ENCODE measurements at places on chromosomes 13 and 19.

- peak; percentile 64 for DNase-seq
These were observed 8.1 kb upstream of the SDHAF1 start for GRCh38 chr19:35986664-35987570.

GRCh38 chr19:22515435-22515834, 93.3 kb upstream of the ZNF98 start:
- DNase-seq: no peak

DNA sequence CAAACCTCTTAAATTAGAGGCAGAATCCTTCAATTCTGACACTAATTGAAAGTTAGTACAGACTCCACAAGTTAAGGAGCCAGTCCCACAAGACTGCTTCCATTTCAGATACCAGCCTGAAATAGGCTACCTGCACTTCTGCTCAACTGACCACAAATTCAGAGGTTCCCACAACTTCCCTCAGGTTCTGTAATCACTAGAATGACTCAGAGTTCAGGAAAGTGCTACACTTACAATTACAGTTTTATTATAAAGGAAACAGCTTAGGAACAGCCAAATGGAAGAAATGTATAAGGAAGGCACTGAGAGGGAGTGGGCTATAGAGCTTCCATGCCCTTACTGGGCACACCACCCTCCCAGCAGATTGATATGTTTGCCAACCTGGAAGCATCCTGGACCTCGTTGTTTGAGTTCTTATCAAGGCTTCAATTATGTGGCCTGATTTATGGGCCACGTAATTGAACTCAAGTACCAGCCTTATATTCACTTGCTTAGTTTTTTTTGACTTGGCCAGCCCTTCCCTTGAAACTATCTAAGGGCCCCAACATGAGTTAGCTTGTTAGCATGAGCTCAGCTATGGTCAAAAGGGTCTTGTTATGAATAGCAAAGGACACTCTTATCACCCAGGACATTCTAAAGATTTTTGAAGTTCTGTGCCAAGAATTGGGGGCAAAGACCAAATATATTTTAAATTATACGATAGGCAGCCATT, 25.9 kb downstream of the NBEA start:
- no peak for DNase-seq

- DNase-seq: no peak
These were observed 85.3 kb downstream of the FLT1 start for GRCh38 chr13:28409648-28410047.

DNA sequence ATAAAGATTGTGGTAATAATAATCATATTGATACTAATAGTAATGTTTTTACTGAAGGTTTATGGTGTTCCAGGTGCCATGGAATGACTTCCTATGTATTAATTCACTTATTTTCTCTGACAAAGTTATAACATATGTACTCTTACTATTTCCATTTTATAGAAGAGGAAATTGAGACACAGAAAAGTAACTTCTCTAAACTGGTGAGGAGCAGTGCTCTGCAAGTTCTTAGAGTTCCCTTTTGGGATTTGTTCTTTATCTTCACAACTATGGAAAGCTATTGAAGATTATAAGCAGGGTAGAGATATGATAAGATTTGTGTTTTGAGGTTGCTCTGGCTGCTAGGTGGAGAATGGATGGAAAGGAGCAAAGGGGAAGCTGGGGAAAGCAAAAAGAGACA, 83.9 kb upstream of the OLFM4 start:
- DNase-seq: no peak

DNA sequence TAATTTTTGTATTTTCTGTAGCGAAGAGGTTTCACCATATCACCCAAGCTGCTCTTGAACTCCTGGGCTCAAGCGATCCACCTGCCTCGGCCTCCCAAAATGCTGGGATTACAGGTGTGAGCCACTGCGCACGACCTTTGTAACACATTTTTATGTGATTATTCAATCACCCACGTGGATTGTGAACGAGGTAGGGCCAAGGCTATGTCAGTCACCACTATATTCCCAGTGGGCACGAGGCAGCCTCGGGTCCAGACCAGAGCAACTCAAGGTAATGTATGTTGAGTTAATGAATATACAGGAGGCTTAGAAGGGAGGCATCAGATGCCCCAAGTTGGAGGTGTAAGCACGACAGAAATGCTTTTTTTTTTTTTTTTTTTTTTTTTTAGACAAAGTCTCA, 8.9 kb downstream of the PTGIR start:
- DNase-seq: no peak

GRCh38 chr13:21670006-21670882, 629 bp upstream of the FGF9 start:
- DNase-seq: peak; percentile 81

- peak; percentile 61 for DNase-seq
These were observed 6.6 kb downstream of the EML2 start for GRCh38 chr19:45632468-45633196.

- DNase-seq: no peak
These were observed 333.2 kb downstream of the FOXO1 start for GRCh38 chr13:40333226-40333625.

DNA sequence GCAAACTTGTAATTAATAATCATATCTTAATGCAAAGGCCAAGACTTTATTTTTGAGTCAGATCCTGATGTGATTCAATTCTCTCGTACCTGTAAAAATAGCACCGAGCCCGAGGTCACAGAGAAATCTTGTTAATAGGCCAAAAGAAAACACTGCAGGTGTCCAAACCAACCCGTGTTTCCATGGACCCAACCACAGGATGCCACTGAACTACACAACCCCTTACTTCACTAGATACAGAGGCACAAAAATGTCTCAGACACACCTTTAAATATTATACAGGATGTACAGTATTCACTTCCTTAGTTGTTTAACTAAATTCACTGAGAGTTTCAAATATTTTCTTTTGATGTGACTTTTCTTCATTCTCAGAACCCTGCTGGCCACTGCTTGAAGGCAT, 530.9 kb downstream of the MYO16 start:
- DNase-seq: no peak

DNA sequence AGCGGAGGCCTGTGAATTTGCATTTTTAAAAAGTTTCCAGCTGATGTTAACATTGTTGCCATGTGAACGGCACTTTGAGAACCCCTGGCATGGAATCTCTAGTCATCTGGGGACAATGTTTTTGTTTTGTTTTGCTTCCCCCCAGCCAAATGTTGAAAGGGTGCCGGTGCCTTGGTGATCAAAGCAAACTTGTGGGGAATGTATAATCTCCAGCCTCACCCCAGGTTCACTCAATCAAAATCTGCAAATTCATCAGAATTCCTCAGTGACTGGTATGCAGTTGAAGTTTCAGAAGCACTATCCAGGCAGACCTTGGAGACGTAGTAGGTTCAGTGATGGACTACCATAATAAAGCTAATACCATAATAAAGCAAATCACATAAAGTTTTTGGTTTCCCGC, 428.7 kb downstream of the MYO16 start:
- DNase-seq: no peak

DNA sequence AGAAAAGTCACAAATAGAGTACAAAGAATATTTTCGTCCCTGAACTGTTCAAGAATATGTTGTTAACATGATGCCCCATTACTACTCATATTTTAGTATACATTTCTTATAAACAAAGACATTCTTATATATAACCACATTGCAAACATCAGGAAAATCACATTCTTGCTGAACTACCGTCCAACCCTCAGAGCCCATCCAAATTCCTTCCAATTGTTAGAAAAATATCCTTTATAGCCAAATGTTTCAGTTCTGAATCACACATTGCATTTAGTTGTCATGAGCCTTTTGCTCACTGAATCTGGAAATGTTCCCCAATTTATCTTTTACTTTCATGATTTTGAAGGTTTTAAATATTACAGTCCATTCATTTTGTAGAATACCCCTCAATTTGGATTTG, 467.8 kb upstream of the ARGLU1 start:
- no peak for DNase-seq

GRCh38 chr13:41627425-41627824, 170.1 kb downstream of the RGCC start:
- DNase-seq: no peak

GRCh38 chr13:29922281-29922821, 71.9 kb upstream of the UBL3 start:
- no peak for DNase-seq

DNA sequence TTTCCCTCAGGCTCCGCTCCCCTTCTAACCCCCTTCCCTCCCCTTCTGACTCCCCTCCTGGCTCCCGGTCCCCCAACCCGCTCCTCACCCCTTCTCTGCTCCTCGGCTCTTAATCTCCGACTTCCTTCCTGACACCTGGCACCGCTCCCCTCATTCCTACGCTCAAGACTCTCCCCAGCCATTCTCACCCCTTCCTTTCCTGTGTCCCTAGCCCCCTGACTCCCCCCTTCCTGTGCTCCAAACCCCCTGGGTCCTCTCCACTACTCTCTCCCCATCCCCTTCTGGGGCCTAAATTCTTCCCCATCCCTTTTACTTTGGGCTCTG, 658 bp downstream of the CLPP start:
- DNase-seq: no peak

DNA sequence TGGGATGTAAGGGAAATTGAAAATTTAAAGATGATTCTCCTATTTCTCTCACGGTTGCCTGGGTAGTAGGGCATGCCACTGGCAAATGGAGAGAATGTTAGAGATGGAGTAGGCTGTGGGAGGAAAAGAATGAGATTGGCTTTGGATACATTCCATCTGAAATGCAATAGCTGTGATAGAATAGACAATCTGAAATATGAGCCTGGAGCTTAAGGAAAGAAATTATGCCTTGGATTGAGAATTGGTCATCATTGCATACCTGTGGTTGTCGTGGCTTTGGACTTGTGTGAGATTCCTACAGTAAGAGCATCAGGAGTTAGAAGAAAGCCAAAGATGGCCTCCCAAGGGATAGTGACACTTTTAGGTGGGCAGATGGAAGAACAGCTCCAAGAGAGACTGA, 305.1 kb upstream of the SLC10A2 start:
- DNase-seq: no peak

- no peak for DNase-seq
These were observed 4.2 kb downstream of the MISP start for GRCh38 chr19:755063-755462.

DNA sequence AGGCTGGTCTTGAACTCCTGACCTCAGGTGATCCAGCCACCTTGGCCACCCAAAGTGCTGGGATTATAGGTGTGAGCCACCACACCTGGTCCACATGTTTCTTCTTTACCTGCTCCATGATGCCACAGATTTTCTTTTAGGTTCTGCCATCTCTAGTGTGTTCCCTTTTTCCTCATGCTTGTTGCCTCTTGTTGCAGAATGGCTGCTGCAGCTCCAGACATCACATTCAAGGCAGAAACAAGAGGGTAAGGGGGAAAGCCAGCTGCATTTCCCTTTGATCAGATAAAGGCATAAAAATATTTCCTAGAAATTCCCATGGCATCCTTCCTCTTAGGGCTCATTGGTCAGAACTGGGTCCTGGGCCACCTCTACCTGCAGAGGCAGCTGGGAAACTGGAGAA, 12.3 kb upstream of the CCDC124 start:
- DNase-seq: no peak

- DNase-seq: peak; percentile 29
These were observed 64.3 kb downstream of the TM9SF2 start for GRCh38 chr13:99565478-99566124.

- DNase-seq: no peak
These were observed 7.2 kb downstream of the PPP1R37 start for GRCh38 chr19:45100201-45100600.

DNA sequence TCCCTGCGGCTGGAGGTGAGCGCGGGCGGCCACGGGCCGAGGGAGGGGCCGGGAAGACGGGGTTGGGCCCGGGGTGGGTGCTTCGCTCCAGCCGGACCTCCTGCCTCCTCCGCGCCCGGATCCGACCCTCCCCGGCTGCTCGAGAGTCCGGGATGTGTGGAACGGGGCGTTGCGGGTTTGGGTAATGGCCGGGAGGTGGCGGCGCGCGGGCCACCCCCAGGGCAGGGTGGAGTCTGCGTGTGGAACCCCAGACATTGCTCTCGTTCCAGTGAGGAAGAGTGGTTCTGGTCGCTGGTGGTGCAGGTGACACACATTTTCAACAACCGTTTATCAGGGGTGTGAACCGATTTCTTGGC, 38.8 kb downstream of the ARHGEF7 start:
- no peak for DNase-seq

DNA sequence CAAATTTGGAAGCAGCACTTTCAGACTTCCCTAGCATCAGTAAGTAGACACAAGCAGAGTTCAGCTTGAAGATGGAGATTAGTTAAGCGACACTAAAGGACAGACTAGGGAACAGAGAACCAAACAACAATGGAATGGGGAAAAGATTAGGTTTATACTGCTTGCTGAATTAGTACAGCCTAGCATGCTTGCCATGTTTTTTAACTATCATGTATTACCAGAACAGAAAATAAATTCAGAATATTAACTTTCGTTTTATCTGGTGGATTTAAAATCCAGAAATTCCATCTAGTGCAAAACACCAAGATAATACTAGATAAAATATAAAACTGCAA, 451.5 kb upstream of the SLC10A2 start:
- no peak for DNase-seq
